ENCODE measurements at places on chromosomes 12 and 14.

GRCh38 chr12:48924617-48925303 lies 532 bp downstream of the FKBP11 start:
- peak; percentile 46 for DNase-seq

DNA sequence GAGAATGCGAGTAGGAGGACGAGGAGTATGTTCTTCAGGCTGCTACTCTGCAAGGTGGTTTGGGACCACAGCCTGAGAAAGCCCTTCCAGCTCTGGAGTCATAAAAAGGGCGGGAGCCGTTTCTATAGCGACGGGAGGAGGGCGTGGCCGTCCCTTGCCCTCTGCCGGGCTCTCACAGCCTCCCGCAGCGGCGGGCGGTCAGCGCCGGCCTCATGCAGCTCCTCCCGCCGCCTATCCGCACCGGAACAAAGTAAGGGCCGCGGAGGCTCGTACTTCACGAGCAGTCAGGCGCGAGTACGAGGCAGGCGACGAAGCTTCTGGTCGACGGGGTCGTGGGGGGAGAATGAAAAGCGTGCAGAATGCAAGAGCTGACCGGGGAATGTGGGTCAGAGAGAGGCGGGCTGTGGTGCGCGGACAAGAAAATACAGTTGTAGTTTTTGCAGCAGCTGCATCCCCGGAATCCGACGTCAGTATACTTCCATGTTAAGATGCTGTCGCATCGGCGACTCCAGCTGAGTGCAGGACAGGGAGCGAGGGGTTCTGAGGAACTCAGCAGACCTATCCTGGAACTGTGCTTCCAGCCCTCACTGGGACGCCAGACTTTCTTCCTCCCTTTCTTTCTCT lies at the start of gene DYRK4:
DYRK4 (plus strand) TSS at position 175 of the 624 bp plus-strand sequence; CDS start at position 213, 38 bp downstream.
- DNase-seq: peak; percentile 64

DNA sequence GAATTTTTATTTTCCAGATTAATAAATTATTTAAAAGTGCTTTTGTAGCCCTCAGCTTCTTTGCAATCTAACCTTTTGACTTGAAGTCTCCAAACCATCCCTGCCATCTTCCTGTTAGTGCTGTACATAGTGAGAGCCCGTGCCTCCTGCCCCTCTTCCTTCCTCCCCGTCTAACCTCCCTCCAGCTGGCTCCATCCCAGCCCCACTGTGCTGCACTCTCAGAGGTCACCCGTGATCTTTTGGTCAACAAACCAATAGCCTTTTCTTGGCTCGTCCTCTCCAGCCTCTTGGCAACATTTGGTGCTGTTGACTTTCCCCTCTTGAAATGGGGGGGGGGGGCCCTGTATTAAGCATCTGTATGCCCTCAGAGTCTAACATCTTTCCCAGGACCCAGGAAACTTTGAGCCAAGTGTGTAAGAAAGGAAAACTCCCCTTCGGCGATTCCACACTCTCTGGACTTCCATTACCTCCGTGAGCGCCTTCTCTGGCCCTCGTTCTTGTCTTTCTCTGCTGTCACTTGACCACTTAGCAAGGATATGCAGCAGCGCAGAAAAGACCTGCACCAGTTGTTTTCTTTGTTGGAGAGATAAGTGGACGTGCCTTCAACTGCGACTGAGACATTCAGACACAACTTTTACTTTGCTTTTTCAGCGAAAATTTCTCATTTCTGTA lies 44.1 kb downstream of the FBXW8 start:
- DNase-seq: peak; percentile 9

GRCh38 chr14:89418976-89419375 lies 1.9 kb upstream of the FOXN3 start:
- no peak for DNase-seq

Data from fibroblast of the aortic adventitia (primary cell).